GM20000 (cell line): ENCODE measurements at places on chromosomes 13 and 19.

DNA sequence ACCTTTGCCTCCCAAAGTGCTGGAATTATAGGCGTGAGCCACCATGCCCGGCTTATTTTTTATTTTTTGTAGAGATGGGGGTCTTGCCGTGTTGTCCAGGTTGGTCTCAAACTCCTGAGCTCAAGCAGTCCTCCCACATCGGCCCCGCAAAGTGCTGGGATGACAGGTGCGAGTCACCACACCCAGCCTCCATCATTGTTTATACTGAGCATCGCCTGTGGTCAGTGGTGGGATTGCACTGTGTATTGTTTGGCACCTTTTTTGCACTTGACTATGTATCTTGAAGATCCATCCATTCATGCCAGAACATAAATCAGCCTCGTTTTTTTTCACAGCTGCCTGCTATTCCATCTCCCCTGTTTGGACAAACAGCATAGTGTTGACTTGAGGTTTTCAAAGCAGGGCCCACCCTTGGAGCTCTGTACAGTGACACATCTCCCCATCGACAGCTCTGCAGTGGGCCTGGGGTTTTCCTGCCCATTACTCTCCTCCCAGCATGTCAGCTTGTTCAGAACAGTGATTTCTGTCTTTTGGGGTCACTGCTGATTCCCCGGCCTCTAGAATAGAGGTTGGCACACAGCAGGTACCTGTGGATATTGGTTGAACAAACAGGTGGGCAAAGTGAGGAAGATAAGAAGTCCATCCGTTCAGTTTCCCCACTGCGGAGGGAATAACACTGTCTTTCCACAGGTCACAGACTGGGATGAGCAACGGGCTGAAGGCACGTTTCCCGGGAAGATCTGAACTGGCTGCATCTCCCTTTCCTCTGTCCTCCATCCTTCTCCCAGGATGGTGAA lies 8.2 kb upstream of the UPK1A start:
- DNase-seq, result no peak

GRCh38 chr13:66887088-66887487 lies 343.0 kb downstream of the PCDH9 start:
- DNase-seq, result no peak

DNA sequence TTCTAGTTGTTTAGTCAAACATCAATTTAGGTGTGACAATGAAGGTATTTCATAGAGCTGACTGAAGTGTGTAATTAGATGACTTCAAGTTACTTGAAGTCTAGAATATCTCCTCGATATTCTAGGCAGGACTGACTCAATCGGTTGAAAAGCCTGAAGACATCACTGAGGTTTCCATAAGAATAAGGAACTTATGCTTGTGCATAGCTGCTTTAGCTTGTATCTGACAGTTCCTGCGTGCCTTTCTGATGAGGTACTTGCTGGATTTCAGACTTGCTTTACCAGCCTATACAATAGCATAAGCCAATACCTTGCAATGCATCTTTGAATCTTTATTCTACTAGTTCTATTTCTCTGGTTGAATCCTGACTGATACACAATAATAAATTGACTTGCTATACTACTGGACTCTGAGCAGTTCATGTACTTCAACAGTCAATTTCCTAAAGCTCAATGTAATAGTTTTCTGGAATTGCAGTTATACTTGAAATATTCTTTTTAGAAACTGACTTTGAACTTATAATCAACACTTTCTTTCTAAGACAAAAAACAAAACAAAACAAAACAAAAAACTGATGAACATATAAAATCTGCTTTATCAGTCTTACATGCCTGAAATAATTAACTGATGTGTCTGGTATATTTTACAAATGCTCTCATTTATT lies 1534.8 kb downstream of the SLITRK5 start:
- DNase-seq, result no peak

- peak; percentile 42 for DNase-seq
Observed at GRCh38 chr19:18604820-18605159, 1.8 kb downstream of the CRLF1 start.

GRCh38 chr19:31408460-31409124 lies 59.4 kb upstream of the TSHZ3 start:
- no peak for DNase-seq

- DNase-seq, result peak; percentile 15
Observed at GRCh38 chr13:74136084-74136658, 2.0 kb upstream of the KLF12 start.

DNA sequence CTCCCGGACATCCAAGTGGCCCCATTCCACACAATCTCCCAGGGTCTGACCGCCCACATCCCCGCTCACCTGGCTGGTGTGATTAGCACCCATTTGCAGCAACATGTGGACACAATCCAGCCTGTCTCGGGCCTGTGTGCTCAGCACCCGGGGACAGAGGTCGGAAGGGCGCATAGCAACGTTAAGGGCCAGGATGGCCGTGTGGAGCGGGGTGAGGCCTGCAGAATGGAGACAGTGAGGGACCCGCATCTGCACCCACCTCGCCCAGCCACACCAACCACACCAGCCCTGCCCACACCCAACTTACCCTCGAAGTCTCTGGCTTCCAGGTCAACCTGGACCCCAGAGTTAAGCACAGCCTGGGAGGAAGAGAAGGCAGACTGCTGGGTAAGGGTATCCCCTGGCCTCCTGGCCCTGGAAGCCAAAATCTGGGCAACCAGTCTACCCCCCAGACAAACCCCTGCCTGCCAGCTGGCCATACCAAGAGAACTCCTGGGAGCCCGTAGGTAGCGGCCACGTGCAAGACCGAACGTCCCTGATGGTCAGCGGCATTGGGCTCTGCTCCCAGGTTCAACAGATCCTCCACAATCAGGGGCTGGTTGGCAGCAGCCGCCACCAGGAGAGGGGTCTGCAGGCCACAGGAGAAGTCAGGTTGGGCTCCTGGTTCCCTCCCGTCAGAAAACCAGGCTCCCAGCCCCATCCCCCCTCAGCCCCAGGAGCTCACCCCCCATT lies 4.3 kb downstream of the NFKBID start:
- DNase-seq, result no peak

- DNase-seq, result peak; percentile 30
Observed at GRCh38 chr13:97986835-97987234, 33.4 kb downstream of the IPO5 start.

- peak; percentile 65 for DNase-seq
Observed at GRCh38 chr19:10701955-10702525, 801 bp downstream of the QTRT1 start.

DNA sequence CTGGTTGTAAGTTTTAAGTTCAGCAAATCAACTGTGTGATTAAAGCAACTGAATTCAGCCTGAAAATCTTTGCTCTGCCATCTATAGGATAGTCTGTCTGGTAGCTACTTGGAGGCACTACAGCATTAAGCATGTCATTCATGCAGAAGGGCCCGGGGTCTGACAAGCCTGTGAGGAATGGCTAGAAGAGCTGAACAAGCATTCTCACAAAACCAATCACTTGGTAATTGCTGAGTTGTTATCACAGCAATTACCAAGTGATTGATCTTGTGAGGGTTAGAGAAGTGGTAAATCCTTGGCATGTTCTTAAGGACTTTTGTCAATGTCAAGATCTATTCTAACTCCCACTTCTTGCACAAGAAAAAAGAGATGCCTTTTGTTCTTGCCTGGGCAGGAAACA lies 356.1 kb downstream of the FGF14 start:
- DNase-seq, result no peak

- DNase-seq, result no peak
Observed at GRCh38 chr13:80022146-80022545, 318.8 kb downstream of the SPRY2 start.

GRCh38 chr19:58387338-58388174 lies 487 bp downstream of the RPS5 start:
- DNase-seq, result no peak

DNA sequence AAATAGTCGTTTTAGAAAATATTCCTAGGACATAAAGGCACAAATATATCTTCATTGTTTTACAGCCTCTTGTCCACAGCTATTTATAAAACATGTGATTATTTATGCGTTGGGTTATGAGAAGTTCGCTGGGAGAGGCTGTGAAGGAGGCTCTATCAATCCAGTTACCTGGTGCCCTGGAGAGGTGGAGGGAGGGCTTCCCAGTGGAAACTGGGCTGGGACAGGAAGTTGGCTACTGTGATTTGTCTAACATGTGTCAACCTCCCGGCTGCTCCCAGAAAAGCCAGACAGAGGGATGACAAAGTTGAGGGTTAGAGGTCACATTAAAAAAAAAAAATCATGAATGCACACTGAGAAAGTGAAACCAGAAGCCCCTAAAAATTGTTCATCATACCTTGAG lies 346.5 kb downstream of the ZNF536 start:
- DNase-seq, result no peak

DNA sequence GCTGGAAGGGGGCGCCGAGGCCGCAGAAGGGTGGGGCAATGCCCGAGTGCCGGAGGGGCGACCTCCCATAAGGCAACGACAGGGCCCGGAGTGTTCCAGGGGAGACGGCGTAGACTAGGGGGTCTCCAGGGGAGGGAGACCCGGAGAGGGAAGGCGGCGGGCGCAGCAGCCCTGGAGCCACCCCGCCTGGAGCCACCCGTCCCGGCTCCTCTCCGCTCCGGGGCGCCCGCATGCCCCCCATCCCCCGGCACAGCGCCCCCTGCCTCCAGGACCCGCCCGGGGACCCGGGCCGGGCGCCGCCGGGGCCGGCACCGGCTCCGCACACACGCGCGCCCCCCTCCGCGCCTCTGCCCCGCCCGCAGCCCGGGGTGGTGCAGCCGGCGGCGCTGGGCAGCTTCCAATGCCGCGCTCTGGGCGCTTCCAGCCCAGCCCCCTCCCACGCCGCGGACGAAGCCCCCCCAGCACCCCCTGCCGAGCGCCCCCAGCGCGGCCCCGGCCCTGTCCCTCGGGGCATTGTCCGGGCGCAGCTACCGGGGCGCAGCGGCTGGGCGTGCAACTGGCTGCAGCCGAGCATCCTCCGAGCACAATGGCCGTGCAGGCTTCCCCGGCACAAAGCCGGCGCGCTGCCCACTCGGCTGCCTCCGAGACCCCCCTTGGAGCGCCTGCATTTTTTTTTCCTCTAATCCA lies 519 bp downstream of the PTPRS start:
- DNase-seq, result peak; percentile 62

DNA sequence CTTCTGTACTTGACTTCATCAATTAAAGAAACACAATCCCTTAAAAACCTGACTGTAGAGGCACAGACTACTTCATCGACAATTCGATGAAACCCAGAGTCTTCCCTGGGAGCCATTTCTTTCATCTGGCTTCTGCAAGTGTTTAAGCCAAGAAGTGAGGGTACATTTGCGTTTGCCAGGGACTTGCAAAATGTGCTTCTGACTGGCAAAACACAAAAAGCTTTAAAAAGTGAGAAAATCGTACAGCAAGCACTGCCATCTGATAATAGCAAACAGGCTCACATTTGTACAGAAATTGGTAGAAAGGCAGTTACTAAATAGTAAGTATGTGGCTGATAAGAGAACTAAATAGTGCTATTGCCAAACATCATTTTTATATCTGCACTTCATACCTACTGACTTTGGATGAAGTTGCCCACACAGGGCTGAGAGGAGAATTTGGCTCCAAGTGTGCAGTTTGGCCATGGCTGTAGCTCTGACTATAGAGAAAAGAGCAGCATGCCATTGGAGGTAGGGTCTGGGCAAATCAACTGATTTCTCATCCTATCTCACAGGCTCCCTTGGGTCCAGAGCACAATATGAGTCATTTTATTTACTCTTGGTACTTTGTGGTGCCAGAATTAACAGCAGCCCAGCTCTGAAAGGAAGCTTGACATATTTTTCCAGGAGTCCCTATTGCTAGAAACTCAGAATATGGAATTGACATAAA lies 358.1 kb downstream of the OXGR1 start:
- DNase-seq, result no peak

DNA sequence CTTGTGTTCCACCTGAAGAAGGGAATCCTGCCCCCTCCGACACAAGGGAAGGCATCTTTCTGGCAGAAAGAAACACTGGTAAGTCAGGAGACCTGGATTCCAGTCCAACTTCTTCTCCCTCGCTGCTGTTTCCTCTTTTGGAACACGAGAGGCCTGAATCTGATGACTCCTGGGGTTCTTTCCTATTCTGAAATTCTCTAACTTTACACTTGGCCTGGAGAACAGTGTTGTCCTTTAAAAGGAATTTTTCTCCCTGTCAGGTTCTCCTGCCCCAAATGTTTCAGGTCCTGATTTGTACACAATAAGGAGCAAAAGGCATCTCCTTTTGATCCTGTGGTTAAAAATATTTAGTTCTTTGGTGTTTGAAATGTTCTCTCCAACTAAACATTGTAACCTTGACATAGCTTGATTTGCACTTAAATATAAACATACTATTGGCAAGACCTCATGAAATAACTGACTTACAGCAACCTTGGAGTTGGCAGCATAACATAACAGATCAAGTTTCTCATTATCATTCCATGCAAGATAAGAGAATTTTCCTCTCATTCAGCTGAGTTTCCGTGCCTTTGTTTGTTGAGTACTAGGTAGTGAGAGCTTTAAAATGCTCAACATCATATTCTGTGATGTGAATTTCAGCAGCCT lies 244.8 kb downstream of the COG6 start:
- no peak for DNase-seq

- no peak for DNase-seq
Observed at GRCh38 chr19:35519291-35519690, 5.8 kb upstream of the DMKN start.

DNA sequence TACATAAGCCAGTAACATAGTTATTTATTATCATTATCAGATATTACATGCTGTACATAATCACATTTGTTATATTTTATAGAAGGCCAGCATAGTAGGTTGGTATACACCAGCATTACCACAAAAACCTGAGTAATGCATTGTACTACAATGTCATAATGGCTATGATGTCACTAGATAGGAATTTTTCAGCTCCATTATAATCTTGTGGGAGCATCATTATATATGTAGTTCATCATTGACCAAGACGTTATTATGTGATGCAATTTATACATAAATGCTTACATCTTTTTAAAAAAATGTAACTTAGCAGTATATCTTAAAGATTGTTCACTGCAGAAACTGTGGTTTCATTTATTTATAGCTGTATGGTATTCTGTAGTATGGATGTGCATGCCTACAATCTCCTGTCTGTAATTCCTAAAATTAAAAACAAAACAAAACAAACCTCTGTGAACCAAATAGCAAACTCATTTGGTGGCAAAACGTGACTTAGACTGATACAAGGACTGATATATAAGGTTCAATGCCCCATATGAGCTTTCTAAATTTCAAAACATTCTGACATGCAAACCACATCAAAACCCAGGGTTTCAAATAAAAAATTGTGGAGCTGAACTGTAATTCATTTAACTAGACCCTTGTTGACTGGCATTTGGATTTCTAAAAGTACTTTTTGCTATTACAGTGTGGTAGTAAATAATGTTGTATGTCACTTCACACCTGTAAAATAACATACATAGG lies 250.9 kb downstream of the DLEU7 start:
- no peak for DNase-seq

DNA sequence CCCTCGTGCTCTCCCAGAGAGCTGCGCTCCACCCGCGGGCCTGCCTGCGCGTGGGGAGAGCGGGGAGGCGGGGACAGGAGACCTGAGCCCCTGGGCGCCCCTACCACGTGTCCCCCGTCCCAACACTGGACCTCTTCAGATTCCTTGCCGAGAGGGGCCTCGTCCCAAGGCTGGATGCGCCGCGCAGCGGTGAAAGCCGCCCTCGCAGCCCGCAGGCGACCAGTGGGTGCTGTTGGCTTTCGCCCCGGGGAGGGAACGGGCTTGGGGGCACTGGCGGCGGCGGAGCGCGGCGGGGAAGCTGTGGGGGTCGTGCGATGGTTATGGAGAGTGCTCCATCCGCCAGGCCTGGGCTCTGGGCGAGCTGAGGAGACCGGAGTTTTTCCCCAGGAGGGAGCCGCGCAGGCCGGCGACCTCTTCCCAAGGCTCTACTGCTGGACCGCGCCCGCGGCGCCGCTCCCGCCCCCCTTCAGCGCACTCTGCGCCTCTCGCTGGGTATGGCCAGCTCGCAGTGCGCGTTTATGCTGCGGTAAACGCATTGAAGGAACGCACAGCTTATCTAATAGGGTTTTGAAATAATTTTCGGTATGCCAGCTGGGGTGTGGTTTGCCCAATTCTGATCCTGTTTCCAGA lies 17.2 kb upstream of the RNF17 start:
- peak; percentile 65 for DNase-seq
